Left renal pelvis (tissue), 4 donors: ENCODE measurements at places on chromosomes 13 and 19.

GRCh38 chr19:33214596-33214995, 11.1 kb downstream of the SLC7A10 start:
- no peak for DNase-seq

- DNase-seq, result no peak
Measured at GRCh38 chr13:85019121-85019520, 780.1 kb downstream of the SLITRK6 start.

- no peak for DNase-seq
Measured at GRCh38 chr19:48844472-48844871, 8.2 kb upstream of the HSD17B14 start.

- no peak for DNase-seq
Measured at GRCh38 chr13:92573467-92574057, 653.0 kb upstream of the GPC6 start.

DNA sequence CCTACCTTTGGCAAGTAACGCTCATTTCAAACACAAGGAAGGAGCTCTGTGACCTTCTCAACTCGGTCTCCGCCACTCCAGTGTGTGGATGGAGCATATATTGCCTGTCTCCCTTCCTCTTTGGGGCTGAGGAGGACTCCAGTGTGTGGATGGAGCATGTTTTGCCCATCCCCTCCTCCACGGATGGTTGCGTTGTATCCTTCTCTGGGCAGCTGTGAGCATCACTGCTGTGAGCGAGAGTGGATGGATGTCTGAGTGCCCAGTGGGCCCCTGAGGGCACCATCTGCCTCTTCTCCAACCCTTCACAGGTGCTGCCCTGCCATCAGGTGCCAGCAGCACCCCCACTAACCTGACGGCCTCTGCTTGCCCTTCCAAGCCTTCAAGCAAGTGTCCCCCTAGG, 186.2 kb downstream of the TEX29 start:
- DNase-seq, result no peak

DNA sequence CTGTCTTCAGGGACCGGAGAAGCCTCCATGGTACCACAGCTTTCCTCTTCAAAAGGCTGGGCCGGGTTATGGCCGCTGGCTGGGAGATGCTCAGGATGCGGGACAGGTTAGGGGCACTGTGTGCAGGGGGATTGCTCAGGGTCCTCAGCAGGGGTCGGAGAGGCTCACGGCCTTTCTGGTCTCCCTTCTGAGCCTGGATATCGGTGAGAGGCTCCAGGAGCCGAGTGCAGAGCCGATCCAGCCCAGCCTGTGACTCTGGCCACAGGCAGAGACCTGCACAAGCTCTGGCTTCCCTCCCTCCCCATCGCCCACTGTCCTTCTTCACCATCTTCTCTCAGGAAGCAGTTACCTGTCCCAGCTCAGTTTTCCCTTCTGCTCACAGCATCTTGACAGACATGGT, 306.0 kb downstream of the ZNF536 start:
- no peak for DNase-seq

- no peak for DNase-seq
Measured at GRCh38 chr19:33947265-33947964, 150.7 kb downstream of the KCTD15 start.

DNA sequence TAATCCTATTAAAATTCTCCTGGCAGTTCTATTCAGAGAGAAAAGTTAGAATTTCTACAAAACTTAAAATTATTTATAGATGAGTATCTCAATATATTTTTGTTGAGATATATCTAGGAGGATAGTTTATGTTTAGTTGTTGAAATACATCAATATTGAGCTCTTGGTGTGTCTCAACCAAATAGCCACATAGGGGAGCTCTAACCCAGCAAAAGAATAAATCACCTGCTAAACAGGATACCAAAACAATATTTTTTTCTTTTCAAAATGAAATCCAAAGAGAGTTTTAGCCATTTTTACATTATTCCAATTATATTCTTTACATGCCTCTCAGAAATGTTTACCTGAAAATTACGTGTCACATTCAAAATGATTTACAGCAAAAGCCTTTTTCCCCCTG, 954.7 kb downstream of the SLITRK6 start:
- no peak for DNase-seq

DNA sequence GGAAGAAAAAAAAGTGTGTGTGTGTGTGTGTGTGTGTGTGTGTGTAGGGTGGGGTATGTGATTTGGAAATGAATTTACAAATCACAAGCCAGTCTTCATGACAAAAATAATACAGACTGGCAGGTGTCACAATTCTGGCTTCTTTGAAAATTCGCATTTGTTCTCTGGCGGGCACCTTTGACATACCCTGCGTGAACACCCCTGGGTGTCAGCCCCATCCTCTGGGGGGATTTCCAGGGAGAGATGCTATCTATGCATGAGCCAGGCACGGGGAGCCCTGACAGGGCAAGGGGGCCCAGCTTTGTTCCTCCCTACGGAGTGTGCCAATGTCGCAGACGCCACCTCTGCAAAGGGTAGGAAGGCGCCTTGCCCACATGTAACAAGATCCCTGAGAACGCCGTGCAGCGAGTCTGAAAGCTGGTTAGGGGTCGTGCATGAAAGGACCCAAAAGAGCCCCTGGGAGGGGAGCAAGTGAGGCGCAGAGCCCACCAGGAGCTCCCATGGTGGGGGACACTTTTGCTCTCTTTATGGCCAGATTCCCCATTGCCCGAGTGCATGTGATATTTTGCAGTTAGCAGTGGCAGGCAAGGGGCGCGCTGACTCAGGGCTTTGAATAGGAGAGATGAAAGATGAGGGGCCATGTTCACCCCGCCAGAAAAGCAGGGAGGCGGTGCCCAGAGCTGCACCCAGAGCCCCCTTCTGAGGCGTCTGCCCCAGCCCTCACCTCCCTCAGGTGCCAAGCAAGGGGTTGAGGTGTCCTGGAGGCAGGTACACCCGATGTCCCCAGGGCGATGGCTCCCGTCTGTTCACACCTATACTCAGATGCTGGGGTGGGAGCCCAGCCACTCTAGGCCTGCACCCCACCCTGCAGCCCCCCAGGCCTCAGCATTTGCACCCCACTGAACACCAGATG, 45.3 kb downstream of the KLF2 start:
- DNase-seq, result no peak

DNA sequence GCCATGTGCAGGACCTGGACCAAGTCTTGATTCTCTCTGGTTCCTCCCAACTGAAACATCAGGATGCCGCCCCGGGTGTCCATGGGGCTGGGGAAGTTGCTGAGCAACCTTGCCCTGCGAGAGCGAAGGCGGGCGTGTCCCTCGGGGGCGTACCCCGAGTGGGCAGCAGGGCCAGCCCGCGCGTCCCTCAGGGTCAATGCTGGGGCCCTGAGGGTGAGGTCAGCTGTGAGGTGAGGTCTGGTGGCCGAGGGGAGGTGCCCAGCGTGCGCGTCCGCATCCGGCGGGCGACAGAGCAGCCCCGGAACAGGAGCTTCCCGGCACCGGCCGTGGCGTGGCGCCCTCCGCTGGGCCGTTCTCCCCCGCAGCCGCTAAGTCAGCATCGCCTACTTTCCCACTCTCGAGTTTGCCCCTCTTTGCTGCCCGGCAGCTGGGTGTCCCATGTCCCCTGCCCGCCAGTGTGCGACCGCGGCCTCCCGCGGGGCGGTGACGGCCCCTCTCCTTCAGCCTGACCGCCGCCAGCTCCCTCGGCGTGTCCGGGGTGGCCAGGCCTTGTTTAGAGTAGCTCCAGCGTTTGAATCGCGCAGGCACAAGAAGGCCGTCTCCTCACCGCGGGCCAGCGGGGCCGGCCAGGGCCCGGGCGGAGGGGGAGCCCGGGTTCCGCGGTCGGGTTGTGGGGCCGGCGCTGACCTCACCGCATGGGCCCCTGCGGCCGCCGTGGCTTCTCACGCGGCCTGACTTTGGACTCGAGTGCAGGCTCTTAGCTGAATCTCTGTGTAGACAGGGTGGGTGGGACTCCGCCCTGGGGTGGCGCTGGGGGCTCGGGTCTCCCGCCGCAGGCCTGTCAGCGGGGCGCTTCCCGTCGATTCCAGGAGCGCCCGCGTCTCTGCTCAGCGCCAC, 33.0 kb downstream of the GJA3 start:
- DNase-seq, result no peak

- no peak for DNase-seq
Measured at GRCh38 chr13:95025116-95025515, 276.1 kb downstream of the ABCC4 start.

- no peak for DNase-seq
Measured at GRCh38 chr13:94280845-94281244, 198.6 kb downstream of the DCT start.

DNA sequence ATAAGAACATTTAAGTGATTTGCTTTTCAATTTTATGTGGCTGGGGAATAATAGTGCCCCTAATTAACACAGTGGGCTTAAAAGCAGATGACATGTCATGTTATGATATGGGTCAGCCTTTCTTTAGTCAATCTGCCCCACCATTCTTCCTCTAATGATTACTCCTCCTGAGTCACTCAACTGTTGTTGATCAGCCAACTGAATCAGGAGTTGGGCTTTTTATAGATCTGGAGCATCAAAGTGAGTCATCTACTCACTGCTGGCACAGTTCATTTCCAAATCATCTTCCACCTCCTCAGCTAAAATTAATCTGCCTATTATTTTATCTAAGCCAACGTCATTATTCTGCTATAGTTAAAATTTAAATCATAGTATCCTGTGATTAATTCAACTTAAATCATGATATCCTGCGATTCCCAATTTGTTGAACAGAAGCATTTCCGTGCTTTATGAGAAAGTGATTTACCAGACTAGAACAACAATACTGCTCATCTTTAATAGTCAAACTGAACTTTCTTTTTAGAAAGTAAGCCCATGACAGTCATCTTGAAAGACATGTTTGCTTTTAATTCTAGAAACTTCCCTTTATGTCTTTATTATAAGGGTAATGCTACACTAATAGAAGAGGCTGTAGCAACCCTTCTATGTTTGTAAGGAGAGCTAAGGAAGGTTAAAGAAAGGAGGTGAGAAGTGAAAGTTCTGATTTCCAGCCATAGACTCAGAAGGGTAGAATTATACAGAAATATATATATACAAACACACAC, 551.4 kb downstream of the TBC1D4 start:
- DNase-seq, result no peak

- DNase-seq, result no peak
Measured at GRCh38 chr13:92547266-92547665, 679.3 kb upstream of the GPC6 start.

DNA sequence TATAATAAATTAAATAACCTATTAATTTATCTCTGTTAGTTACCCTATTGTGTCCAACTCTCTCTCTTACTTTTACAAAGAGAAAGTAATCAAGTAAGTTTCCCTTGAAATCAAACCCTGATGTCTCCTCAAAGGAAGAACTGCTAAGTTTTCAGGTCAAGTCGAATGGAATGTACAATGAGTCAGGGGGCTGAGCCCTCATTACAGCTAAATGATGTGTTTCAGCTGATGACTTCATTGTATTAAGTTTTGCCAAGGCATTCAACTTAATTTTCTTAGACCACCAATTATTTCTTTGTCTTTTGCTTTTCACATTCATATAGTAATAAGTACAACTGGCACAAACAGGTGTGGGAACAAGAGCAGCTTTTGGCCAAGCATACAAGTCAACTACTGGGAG, 54.7 kb upstream of the DCT start:
- DNase-seq, result no peak

DNA sequence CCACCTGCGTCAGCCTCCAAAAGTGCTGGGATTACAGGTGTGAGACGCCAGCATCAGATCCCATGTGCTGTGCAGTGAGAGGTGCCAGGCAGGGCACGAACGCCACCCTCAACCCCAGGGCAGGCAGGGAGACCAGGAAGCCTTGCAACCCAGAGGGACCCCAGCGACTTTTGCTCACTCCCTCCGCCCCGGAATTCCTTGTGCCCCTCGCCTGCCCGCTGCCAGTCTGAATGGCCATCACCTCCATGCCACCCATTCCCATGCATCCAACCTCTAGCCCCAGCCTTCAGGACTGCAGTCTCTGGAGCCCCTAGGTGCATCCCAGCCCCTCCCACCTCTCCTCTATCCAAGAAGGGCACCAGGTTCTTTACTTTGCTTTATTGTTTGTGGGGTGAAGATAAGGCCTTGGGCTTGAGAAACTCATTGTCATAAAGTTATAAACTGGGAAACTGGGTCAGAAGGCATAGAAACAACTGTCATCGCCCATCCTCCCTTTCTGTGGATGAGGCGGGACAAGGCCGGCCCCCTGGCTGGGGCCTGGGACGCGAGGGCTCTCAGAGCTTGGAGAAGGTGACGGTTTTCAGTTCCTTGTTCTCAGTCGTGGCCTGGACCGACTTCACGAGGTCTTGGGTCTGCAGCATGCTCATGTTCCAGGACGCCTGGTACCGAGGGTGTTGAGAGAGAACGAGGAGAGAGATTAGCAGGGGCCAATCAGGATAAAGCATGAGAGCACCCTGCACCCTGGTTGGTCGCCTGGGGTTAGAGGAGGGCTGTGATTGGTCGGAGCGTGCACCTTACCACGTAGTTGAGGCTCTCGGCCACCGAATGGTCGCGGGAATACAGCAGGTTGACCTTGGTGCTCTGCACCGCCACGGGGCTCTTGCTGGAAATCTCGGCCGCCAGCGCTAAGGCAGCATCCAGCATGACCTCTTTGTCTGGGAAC, 2.6 kb upstream of the LGALS4 start:
- no peak for DNase-seq

DNA sequence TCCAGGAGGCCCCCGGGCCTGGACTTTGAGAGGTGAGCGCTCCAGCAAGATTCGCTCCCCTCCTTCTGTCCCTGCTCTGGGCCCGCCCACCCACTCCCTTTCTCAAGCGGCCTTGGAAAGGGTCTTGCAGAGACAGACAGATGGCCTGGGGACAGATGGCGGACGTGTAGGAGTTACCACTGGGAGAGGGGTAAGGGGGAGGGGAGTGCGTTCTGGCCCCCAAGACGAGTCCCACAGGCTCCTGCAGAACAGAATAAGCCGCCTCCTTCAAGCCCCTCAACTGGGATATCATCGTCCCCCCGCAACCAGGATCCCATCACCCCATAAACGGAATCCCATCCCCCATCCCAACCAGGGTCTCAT, 3.6 kb upstream of the TNFAIP8L1 start:
- DNase-seq, result no peak

- DNase-seq, result no peak
Measured at GRCh38 chr19:2058570-2059421, 7.8 kb upstream of the MKNK2 start.

DNA sequence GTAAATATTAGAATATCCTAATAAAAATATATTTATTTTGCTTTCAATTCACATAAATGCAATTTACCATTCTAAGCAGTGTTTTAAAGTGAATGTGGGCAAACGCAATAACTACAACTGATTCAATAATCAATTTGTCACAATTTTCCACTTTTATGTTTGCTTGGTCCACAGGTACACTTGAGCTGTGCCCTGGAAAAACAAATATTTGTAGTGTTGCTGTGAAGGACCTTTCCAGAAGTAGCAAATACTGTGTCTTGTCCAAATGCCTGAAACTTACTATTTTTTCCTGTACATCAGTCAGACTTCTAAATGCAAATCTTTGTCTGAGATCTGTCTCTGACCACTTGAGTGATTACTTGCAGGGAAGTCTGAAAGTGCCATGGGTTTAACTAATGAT, 845.8 kb upstream of the SLITRK5 start:
- no peak for DNase-seq

- DNase-seq, result no peak
Measured at GRCh38 chr19:35756377-35757230, at the start of gene HSPB6. Gene HSPB6, minus strand, starts transcription at chr19:35757029. Its CDS starts 21 bp downstream, at chr19:35757008.

DNA sequence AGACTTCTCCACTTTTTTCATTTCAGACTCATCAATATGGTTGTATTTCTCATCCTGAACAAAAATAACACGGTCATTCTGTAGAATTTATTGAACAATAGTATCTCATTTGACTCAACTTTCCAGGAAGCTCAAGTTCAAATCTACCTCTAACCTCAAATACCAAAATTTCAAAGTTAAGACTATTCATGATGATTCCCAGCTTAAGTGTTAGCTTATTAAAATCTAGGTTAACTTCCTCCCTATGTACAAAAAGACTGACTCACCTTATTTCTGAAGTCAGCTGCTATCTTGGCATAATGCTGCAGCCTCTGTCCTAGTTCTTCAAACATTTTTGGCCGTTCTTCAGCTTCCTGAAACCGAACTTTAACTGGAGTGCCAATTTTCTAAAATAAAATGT, 23.2 kb downstream of the HSPH1 start:
- no peak for DNase-seq
